ENCODE measurements at places on chromosomes 6 and 20.

DNA sequence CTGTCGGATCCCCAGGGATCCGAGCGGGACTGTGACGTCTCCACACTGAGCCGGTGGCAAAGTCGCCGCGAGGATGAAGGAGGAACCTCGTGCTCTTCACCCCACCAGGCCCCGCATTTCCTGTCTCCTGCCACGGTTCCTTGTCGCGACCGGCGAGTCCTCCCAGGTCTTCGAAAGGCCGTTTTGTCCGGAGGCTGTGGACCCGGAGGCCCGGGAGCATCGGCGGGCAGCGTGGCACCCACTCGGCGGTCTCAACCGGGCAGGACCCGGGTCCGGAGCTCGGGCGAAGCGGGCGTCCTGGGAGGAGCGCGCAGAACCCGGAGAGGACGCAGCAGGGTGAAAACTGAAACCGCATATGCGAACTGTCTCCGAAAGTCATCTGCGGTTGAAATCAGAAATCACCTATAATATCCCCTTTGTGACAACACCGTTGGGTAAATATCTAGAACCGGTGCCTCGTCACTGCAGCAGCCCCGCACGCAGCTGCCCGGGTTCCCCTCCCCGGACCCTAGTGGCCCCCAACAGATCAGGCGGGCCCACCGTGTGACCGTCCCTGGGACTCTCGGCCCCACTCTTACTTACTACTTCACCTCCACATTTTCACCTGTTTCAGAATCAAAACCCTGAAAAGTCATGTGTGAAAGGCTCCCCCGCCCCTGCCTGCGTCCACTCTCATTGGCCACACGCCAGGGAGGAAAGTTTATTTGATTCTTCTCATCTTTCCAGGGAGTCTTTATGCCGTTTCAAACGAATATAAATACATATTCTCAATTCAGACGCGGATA lies 3.1 kb upstream of the ULBP2 start:
- no peak for DNase-seq

DNA sequence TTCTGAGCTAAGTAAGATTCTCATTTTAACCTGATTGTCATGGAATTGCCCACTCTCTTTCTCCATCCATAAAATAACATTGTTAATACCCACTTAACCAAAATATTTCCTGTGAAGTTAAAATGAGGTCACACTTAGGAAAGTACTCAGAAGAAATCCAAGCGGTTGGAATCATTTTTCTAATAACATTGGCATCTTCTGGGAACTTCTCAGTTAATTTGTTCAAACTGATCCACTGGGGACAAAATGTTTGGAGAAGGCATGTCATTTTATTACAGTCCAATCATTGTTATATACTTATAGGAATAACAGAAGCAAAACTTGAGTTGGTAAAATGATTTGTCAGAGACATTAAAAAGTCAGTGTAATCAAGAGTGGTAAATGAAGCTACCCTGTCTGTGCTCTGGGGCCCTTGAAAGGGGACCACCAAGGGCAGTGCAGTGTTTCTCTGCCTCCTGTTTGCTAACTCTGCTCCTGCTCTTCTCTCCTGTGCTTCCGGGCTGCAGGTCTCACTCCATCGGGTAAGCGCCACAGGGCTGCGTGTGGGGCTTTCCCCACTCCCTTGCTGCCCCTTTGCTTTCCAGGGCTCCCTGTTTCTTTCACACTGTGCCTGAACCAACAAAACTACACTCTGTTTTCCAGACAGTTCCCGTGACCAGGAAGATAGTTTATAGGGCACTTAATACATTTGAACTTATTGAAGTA lies 50.1 kb downstream of the HDDC2 start:
- DNase-seq: peak; percentile 18

DNA sequence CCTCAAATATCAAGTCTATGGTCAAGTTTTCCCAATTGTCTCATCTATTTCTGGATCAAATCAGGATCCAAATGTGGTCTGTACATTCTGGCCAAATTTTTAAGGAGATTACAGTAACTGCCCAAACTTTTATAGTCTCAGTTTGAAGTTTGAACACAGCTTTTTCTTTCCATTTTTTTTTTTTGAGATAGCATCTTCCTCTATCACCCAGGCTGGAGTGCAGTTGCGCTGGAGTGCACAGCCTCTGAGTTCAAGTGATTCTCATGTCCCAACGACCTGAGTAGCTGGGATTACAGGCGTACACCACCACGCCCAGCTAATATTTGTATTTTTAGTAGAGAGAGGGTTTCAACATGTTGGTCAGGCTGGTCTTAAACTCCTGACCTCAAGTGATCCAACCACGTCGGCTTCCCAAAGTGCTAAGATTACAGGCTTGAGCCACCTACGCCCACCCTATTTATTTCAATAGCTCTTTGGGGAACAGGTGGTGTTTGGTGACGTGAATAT lies 84.9 kb upstream of the CARMIL1 start:
- DNase-seq: no peak

- no peak for DNase-seq
Observed at GRCh38 chr20:35238170-35238569, 11.7 kb downstream of the MMP24 start.

GRCh38 chr6:1756472-1757129 lies 146.9 kb downstream of the FOXC1 start:
- DNase-seq: no peak

GRCh38 chr6:151387175-151387970 lies 4.0 kb downstream of the ZBTB2 start:
- no peak for DNase-seq

- no peak for DNase-seq
Observed at GRCh38 chr6:9140951-9141460, 705.7 kb upstream of the SLC35B3 start.

DNA sequence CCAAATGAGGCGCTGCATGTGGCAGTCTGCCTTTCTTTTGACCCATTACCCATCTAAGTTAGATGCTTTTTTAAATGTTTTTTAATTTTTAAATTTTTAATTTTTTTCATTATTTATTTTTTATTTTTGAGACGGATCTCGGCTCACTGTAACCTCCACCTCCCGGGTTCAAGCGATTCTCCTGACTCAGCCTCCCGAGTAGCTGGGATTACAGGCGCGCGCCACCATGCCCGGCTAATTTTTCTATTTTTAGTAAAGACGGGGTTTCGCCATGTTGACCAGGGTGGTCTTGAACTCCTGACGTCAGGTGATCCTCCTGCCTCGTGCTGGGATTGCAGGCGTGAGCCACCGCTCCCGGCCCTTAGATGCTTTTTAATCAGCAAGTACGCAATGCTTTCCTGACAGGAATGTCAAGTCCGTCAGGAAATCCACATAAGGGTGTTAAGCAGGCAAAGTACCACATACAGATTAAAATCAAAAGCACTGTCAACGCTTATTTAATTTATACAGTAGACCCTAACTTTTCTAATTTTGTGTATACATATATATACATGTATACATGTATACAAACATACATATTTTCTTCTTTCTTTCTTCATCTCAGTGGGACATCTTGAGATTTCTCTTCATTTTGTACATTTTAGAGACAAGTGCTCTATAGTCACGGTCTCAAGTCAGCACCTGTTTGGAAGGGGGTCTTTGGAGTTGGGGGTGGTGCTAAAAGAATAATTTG lies 995 bp upstream of the GSTA4 start:
- DNase-seq: no peak

DNA sequence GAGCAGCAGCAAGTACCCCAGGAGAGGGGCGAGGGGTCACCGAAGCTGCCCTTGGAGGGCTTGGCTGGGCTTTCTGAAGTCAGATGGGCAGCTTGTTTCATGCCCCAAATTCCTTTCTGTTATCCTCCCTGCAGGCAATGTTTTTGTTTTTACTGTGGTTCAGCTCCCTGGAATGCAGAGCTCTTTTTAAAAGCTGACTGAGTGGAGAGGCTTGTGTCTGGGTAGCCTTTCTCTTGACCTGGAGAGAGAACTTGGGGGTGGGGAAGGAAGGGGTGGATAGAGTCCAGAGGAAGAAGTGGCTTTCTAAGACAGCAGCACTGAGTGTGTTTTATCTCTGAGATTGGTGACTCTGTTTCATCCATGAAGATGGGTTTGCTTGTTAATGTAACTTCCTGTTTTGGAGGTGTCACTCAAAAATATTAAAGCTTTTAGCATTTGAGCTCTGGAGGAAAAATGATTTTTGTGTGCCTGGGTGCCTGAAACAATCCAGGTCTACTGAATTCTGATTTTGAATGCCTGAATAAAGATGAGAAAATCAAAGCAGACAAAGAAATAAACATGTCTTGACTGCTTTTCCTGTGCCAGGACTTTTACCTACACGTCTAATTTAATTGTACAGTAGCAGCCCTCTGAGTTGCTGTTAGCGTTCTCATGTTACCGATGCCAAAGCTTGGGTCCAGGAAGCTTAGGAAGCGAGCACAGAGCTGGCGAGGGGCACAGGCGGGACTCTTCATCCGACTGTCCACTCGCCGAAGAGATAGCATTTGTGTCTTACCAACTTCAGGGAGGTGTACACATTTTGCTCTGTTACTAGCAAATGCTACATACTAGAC lies 78.2 kb upstream of the EEF1E1 start:
- peak; percentile 63 for DNase-seq

DNA sequence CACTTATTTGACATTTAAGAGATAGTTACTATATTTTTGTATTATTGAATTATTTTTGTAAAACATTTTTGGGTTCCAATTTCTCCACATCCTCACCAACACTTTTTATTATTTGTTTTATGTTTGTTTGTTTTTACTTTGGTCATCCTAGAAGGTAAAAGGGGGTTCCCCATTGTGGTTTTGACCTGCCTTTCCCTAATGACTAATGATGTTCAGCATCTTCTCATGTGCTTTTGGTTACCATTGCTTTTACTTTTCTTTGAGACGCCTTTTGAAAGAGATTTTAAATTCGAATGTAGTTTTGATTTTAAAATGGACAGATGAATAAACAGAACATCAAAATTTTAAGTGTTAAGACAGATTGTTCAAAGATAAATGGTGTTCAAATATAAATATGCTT lies 46.9 kb downstream of the AK9 start:
- DNase-seq: no peak

- DNase-seq: no peak
Observed at GRCh38 chr6:119791736-119792135, 442.2 kb upstream of the MAN1A1 start.

DNA sequence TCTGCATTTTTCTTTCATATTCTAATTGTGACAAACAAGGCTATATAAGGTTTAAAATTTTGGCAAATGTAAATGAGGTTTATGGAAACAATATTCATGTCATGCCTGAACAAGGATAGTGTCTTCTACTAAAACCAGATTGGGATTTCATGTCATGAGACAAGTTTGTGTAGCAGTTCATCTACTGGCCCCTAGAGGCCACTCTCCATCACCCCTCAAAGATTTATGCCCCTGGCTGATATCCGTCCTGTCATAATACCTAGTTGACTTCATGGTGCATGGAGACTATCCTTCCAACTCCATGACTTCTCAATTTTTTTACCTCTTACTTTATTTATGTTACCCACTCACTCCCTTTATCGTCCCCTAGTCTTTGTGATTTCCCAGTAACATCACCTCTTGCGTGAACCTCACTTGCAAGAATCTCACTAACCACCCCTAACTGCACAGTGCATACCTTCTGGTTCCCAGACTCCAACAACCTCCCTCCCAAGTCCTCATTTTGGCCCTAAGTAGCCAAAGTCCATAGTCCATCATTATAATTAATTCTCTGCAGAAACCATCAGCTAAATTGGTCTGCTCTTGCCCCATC lies 179.8 kb downstream of the TASP1 start:
- peak; percentile 72 for DNase-seq

- no peak for DNase-seq
Observed at GRCh38 chr20:54346276-54346675, 129.1 kb upstream of the DOK5 start.

GRCh38 chr20:64026-64603 lies 23.4 kb upstream of the DEFB125 start:
- DNase-seq: no peak

Data from COLO829 (cell line).